ENCODE measurements at places on chromosomes 16 and 17. TPM values are rescaled to one million over a fixed set of nuclear protein-coding genes. Genes with fewer than 3 reads are reported as not detected.

DNA sequence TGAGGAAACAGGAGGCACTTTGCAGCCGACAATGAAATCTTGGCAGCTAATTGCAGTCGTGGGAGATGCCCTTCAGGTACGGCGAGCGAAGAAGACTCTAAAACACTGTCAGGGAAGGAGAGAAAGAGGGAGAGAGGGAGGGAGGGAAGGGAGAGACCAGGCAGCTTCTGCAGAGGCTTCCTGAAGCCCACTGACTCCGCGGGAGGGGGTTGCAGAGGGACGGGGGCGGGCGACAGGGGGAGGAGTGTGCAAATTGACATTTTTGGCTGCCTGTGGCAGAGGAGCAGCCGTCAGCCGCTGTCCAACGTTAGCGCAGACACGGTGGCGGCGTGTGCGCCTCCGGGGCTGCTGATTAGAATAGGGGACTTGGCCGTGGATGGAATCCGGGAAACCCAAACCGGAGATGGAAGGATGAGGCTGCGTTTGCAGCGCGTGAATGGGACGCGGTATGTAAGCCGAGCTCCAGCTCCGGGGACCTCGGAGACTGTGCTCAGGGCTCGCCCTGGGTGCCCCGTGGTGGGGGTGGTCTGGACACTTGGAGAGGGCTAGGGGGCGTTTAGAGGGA is 849.1 kb upstream of the RBFOX1 start:
- DNase-seq = no peak

The CDRT4 gene
- total RNA-seq = not detected

GRCh38 chr16:51900221-51900780 is 646.6 kb downstream of the TOX3 start:
- peak; percentile 61 for DNase-seq

- peak; percentile 85 for DNase-seq
These were observed 29.9 kb downstream of the PIEZO1 start for GRCh38 chr16:88754912-88755744.

DNA sequence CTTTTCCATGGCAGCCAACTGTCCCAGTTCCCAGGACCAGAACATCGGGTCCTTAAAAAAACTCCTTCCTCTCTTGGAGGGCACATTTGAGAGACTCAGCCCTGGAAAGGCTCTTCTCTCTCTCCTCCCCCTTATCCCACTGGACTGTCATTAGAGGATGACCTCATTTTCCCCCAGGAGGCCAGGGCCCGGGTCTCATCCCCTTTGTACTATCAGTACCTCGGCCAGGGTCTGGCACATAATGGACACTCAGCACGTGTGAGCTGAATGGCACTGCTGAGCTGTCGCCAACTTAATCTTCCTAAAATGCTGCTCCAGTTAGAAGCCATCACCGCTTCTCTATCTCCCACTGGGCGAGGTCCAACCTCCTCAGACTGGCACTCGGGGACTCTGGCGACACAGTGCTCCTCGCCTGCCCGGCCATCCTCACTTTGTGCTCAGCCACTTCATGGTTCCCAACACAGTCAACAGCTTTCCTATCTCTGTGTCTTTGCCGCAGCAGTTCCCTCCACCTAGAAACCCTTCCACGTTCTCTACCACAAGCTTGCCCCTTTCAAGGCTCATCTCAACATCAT is 3.6 kb upstream of the RHBDL3 start:
- DNase-seq = no peak

DNA sequence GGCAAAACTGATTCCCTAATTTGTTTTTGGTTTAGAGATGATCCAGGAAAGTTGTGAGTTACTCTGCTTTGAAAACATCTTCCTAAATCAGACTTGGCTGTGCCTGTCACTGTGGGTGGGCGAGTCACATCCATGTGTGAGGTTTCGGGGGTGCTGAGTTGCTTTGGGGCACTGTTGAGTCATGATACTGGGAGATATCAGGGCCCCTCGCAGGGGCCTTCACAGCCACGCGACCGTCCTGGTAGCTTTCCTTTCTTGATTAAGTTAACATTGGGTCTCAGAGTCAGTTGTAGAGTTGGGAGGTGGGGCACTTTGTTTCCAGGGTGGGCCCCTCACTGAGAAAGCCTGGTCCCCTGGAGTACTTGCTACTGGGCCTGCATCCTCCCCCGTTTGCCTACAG is 58.3 kb upstream of the LGALS9 start:
- peak; percentile 53 for DNase-seq

The SLC6A2 gene
- not detected for total RNA-seq

DNA sequence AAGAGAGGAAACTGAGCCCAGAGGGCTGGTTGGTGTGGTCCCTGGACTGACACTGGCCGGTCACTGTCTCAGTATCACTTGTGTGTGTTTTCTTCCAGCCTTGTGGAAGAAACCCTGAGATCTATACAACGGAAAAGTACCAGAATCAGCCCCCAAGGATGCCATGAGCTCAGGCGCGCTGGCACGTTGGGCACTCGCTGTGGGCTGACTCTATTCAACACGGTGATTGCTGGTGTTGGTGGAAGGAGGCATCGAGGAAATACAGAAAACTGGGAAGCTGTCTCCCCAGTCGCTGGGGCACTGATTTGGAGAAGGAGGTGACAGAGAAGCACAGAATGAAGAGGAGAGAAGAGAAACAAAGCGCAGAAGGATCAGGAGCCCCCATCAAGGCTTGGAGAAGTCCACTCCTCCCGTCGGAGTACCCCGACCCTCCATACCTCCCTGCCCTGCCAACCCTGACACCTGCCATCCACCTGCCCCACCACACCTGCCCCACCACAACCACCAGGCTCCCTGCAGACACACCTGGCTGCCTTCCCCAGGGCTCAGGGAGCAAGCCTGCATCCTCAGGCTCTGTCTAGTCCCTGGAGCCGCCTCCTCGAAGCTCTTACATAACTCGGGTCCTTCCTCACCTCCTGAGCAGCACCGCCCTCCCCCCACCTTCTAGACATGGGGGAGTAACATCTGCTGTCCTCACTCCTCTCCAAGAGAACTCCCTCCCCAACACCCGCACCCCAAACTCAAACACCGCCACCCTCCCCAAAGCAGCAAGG is 66.5 kb downstream of the RBFOX3 start:
- DNase-seq = no peak

The DCAKD gene
- 19.2 TPM for total RNA-seq

The ZNF19 gene
- 5.3 TPM for total RNA-seq

- DNase-seq = no peak
These were observed 14.5 kb upstream of the SLC47A2 start for GRCh38 chr17:19730843-19731242.

DNA sequence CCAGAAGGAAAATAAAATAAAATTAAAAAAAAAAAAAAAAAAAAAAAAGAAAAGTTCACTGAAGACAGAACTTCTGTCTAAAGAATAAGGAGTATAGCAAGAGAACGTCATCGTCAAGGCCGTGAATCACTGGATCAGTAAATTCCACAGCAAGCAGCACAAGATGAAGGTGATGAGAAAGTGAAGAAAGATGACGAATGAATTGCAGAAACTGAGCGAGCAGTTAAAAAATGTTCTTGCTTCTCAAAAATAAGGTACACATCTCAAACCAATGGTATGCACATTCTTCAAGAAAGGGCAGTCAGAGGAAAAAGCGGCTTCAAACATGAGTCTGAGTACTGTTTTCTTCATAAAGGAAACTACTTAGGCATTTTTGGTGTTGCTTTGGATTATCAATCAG is 104.7 kb downstream of the SMG6 start:
- no peak for DNase-seq
